ENCODE measurements at places on chromosomes 12 and 14.

DNA sequence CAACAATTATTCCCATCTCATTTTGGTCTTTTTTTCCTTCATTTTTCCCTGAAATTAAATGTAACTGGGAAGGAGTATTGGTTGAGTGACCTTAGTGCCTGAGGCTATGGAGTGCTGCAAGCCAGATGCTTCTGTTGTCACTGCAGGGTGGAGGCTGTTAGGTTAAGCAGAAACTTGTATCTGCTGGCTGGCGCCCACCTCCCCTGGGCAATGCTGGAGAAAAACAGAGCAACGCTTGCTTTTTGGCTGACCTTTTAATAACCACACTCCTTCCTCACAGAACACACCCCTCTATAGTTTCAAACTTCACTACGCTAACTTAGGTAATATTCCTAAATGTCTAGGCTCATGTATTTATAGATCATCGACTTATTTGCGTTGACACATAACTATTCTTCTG lies 583.5 kb upstream of the NOVA1 start:
- no peak for DNase-seq

DNA sequence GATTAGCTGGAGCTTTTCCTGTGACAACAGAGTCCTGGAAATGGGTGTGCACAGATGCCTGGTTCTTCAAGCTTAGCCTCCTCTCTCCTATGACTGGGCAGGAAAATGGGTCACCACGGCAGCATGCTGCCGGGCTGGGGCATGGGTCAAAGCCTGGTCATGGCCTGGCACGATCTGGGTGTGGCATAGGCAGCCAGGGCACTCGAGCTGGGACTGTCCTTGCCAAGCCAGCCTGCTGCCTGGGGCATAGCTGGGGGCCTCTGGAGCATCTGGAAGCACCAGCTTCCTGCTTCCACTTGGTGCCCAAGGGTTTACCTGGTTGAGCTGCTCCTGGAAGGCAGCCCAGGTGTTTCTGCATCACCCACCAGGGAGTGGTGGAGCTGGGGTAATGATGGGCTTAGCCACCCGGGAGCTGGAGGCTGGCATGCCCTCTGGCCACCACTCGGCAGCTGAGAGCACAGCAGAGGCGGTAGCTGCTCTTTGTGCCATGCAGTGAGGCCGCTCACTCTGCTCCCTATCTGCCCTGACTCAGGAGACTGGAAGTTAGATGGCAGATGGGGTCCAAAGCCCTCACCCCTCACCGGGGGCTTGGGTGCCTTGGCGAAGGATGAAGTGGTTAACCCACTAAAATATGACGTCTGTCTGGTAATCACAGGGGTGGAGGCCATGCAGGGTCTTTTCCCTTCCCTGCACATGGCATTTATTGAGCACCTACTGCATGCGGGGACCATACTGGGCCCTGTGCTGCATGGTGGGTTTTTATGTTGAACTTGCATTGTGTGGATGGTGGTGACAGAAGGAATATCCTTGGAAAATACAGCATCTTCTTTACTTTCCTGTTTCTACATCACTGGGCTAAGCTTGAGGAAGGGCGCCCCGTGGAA lies 1.7 kb downstream of the OTUB2 start:
- no peak for DNase-seq

GRCh38 chr14:68088451-68088854 lies 268.9 kb downstream of the RAD51B start:
- DNase-seq = no peak

- no peak for DNase-seq
Measured at GRCh38 chr12:114975640-114976310, 291.8 kb upstream of the TBX3 start.

- no peak for DNase-seq
Measured at GRCh38 chr14:63564318-63564717, 21.1 kb upstream of the PPP2R5E start.

GRCh38 chr14:69741055-69741454 lies 25.9 kb upstream of the SRSF5 start:
- DNase-seq = no peak

- no peak for DNase-seq
Measured at GRCh38 chr12:46391630-46392029, 19.1 kb upstream of the SLC38A2 start.

GRCh38 chr14:35938770-35939169 lies 112.6 kb downstream of the BRMS1L start:
- no peak for DNase-seq

DNA sequence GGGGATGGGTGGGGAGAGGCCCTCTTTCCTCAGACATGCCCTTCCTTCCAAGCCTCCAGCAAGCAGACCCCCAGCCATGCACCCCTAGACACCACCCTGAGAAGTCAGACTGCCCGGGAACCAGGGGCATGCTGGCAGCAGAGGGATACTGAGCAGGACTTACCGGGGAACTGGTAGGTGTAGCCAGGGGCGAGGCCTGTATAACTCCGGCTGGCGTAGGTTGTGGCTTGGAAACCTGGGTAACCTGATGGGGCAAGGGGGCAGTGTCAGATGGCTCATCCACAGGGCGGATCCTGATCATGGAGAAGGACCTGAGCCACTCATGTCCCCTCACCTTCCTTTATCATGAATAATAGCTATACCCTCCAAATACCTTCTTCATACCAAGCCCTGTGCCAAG lies 15.8 kb downstream of the MSI1 start:
- no peak for DNase-seq

DNA sequence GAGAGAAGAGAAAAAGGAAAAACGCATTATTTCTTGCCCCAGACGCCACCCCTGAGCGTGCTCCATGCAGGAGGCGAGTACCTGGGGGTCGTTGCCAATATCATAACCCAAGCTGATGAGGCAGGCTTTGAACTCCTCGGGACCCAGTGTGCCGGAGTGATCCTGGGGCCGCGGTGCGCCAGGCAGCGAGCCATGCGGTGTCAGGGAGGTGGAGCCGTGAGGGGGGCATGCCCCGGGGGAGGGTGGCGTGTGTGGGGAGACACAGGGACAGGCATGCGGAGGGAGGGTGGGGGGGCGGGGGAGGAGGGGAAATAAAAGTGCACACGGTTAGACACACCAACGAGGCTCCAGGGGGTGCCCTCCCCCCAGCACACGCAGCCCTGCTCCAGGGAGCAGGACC lies 86.0 kb upstream of the ZFP36L1 start:
- DNase-seq = no peak

DNA sequence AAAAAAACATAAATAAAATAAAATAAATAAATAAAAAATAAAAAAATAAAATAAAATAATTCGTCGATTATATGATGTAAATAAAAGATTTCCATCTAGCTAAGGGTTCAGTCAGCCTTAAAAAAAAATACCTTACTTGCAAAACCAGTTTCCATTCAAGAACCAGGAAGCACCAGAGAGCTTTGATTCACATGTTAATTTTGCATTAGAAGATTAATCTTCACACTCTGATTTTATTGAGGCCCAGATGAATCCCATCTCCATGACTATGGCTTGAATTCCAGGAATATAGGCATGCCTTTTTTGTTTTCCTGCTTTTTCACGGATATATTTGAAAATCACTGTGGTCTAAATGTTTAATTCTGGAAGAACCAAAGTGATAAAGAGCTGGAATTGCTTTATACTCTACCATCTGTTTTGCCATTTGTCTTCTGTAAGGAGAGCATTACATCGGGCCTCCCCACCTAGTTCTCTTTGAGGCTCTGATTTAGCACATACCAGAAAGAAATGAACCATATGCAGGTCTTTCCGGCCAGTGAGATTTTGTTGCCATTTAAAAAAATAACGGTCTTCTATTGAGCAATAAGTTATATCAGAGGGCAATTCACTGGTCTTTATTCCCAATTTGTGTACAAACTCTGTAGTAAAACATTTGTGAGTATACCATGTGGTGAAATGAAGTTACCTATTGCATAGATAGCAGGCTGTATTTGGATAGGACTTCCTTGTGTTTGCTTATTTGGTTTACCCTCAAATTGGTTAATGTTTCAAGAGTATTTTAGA lies 175.5 kb downstream of the AEBP2 start:
- DNase-seq = no peak

DNA sequence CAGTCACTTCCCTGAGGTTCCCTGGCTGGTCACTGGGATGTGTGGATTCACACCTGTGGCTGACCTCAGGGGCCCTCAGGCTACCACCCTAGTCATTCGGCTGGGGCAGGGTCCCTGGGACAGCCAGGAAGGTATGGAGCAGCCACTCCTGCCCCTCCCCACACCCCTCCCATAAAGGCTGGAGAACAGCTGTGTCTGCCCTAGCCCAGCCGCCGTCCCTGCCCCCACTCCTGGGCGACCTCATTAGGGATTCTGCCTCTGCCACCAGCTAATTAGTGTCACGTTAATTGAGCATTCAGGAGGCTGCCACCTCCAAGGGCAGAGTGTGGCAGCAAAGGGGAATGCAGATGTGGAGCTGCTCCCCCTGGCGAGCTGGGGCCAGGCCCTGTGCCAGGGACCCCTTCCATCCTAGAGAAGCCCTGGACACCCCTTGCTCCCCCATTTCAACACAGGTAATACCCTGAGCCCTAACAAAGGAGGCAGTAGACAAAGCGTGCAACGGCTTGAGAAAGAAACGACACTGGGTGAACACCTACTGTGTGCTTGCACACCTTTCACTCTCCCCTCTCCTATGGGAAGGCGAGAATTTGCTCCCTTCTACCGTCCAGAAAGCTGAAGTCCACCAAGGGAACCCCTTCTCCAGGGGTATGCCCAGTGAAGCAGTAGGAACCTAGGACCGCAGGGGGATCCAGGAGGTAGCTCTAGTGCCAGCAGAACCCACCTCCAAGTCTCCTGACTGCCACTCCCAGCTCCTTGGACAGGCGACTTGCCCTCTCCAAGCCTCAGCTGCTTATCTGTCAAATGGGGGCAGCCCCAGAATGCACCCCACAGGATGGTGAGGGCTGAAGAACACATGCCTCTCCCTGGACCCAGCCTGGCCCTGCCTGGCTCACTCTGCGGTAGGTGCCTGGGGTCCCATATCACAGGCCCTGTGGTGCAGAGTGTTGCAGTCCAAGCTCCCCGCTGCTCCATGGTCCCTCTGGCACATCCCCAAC lies 45.1 kb downstream of the FAM222A start:
- DNase-seq = no peak

DNA sequence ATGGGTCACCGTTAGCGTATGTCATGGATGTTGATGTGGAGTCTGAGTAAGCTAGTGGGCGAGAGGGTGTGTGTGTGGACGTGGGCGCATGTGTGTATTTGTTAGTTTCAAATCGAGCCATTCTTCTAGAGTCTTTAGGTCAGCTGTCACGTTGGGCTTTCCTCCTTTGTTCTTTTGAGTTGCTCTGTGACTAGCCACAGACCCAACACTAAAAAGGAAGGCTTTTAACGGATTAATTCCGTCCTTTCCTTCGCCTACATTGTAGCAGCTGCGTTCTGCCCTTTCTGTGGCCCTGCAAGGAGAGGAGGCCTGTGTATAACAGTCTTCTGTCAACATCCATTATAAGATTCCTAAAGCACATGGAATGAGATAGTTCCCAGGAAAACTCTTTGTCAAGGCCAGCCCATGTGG lies 117.2 kb upstream of the DNM1L start:
- DNase-seq = no peak

DNA sequence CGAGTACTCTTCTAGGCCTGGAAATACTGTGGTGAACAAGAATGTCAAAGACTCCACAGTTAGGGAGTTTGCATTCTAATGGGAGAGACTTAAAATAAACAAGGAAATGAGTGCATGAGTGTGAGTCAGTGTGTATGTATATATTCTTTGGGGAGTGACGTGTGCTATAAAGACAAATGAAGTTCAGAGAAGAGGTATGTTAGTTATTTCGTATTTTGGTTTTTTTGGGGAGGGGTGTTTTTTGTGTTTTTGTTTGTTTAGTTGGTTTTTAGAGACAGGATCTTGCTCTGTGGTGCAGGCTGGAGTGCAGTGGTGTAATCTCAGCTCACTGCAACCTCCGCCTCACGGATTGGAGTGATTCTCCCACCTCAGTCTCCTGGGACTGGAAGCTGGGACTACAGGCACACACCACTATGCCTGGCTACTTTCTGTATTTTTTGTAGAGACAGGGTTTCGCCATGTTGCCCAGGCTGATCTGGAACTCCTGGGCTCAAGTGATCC lies 74.3 kb downstream of the SRGAP1 start:
- no peak for DNase-seq

DNA sequence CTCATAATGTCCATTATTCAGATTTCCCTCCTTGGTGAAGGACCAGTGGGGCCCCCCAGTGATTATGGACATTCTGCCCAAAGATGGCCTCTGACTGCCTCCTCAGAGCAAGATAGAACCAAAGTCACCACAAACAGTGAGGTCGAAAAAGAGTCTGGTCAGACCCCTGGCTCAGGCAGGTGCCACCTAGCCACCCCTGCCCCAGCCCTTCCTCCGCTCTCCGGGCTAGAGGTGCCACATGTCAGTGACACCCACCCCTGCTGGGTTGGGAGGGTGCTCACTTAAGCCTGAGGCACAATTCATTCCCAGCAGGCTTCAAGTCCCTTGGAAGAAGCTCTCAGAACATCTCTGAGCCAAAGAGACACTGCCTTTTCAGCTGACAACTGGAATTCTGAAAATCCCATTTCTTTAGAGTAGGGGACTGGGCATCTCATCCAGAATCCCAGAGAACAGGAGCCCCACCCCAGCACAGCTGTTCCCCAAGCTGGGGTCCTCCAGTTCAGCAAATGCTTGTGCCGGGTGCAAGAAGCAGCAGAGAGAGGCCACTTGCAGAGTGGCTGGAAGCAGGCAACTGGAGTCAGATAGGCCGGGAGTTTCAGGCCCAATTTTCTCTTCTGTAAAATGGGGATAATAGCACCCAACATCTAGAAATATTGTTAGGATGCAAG lies 50.3 kb downstream of the ISCA2 start:
- no peak for DNase-seq

GRCh38 chr12:97017213-97017612 lies 110.2 kb downstream of the NEDD1 start:
- no peak for DNase-seq

DNA sequence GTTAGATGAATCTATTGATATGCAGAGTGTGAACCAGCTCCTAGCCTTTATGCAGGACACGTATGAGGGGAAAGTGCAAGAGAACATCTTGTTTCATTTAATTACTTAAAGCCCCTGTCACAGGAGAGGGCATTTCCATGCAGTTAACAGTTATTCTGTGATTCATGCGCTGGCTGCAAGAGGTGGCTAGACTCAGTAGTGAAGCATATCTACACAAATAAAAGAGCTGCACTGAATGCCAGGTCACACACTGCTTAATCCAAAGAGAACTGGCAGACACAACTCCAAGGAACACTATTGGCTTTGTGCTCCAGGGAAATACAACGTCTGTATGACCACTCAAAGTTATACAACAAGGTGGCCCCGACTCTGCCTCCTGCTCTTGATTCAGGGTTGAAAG lies 394.1 kb downstream of the C12orf75 start:
- no peak for DNase-seq

- DNase-seq = no peak
Measured at GRCh38 chr14:103560691-103561090, 1.8 kb downstream of the BAG5 start.

Data from GM12891 (cell line).